ENCODE measurements at places on chromosomes 2 and 18.

- no peak for DNase-seq
Measured at GRCh38 chr18:10798727-10799550, 273.1 kb downstream of the NAPG start.

GRCh38 chr18:3329872-3330271 lies 67.9 kb downstream of the MYL12B start:
- no peak for DNase-seq

DNA sequence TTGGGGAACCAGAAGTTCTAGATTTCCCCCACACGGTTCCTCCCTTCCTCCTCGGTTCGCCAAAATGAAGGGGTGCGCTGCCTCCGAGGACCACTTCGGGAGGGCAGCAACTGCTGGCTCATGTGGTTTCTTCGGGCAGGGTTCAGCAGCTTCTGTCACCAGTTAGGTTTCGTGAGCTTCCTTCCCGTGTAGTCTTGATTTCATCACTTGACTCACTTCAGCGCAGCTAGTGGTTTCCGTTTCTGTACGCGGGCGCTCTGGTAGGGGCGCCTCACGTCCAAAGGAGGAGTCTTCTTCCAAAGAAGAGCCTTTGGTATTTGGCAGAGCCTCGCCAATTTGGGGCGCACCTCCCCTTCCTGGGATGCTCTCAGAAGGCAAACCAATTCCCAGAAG lies 485 bp upstream of the GALNT3 start:
- DNase-seq, result no peak

- no peak for DNase-seq
Measured at GRCh38 chr2:48440103-48440390, 89.9 kb upstream of the STON1 start.

DNA sequence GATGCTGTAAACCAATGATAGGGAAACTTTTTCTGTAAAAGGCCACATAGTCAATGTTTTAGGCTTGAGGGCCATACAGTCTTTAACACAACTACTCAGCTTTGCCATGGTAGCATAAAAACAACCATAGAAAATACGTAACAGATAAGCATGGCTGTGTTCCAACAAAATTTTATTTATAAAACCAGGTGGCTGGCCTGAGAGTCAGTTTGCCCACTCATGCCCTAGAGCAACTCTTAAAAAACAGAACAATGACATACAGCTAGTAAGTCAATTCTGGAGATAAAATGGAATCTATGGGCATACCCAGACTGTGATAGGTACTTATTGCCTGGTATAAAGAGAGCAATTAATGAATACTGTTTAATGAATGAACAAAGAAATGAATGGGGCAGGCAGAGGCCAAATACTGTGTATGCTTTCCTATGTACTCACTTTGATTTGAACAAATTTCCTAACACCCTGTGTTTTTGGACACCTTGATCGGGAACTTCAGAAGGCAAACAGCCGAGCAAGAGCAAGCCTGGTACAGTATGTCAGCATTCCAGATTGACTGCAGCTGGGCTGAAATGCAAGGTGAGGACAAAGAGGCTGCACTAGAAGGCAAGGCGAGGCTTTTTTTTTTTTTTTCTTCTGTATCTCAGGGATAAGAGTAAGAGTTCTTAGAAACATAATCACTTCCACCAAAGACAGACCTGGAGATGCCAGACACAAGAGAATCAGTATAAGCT lies 315.3 kb downstream of the CLIP4 start:
- no peak for DNase-seq

GRCh38 chr2:124049136-124049535 lies 24.0 kb downstream of the CNTNAP5 start:
- no peak for DNase-seq

- no peak for DNase-seq
Measured at GRCh38 chr2:171595456-171595855, 73.2 kb downstream of the CYBRD1 start.

DNA sequence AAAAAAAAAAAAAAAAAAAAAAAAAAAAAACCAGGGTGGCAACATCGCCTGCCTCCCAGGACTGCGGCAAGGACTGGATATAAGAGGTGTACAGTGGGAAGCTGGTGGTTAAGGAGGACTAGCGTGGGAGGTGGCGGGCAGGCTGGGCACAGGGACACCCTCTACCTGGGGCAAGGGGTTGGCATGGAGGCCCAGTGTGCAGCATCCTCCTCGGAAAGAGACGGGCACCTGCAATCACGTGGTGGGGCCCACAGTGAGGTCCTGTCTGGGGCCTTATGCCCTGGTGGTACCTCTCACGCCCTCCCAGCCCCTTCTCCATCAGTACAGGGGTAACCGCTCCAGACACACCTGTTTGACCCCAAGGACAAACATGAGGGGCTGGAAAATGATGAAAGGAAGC lies 27.9 kb downstream of the PXDN start:
- no peak for DNase-seq

DNA sequence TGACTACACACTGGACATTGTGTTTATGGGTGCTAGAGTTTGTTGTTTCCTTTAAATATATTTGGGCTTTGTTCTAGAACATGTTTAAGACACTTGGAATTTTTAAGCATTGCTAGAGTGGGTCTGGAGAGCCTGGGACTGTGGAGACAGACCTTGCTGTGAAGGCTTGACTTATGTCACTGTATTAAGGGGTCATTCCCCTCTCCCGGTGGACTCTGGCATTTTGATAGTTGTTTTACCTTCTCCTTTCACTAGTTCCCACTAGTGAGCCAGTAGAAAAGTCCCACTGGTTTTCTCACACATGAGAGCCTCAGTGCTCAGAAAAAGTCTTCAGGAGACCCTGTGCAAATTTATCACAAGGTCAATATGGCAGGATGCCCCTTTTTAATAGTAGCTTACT lies 18.6 kb downstream of the ADNP2 start:
- DNase-seq, result no peak

GRCh38 chr2:238704471-238705225 lies 143.2 kb upstream of the TWIST2 start:
- no peak for DNase-seq

DNA sequence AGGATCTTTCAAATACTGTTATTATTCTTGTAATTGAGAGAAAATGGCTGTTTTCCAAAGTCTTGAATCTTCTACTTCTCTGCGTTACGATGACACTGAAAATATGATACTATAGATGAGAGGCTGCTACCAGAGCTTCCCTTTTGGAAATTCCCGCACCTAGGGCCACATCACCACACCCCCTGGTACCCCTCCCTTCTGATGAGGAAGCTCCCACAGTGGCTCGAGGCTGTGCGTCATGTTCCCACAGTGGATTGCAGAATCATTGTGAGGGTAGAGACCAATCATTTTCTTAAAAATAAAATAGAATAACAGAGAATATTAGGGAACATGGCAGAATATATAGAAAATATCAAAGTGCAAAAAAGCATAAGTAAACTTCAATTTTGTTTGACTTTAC lies 268.9 kb upstream of the SMIM21 start:
- no peak for DNase-seq

- no peak for DNase-seq
Measured at GRCh38 chr2:238122287-238123217, 15.9 kb upstream of the KLHL30 start.

GRCh38 chr2:98134172-98135005 lies 47.4 kb downstream of the VWA3B start:
- no peak for DNase-seq

- no peak for DNase-seq
Measured at GRCh38 chr2:230869914-230870543, 5.3 kb downstream of the ITM2C start.

DNA sequence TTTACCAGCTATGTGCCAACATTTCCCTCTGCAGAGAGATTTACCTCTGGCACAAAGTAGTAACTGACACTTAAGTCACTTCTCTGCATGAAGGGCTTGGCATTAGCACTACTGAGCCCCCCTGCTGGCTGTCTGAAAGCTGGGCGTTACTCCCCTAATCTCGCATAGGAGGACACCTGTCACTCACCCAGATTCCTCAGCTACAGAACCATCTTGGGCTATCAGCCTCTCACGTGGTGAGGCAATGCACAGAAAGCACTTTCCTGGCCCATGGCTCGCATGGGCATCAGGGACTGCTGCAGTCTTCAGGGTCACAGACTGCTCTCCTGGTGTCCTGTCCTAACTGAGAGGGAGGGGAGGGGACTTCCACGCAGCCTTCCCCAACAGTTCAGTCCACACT lies 12.0 kb downstream of the SERPINE2 start:
- no peak for DNase-seq

DNA sequence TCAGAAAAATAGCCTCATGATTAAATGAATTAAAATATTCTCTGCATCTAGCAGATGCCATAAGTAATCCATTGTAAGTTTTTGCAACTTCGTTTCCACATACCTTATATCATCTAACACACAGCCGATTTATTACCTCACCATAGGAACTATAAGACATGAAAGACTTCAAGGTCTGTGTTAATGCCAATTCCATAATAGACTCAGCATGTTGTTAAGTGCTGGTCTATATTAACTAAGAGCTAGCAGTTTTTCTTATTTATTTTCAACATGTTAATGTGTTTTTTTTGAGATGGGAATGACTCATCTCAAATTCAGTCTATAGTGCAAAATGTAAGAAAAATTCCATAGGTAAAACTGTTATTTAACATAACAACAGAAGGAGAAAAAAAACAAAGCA lies 243.9 kb upstream of the GULP1 start:
- no peak for DNase-seq

DNA sequence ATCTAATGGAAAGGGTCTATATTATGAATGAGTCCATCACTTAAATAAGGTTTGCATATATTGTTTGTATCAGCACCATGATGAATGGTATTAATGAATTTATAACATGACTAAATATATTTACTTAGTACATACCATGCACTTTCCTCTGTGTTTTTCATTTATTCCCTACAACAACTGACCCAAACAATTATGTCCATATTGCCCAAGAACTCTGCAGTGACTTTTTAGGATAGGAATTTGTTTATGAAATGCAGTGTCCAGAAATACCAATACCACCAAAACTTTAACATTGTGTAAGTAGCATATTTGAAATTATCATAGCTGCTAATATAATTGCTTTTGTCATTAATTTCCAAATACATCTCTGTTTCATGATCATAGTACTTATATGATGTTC lies 119.7 kb downstream of the WDR7 start:
- no peak for DNase-seq

DNA sequence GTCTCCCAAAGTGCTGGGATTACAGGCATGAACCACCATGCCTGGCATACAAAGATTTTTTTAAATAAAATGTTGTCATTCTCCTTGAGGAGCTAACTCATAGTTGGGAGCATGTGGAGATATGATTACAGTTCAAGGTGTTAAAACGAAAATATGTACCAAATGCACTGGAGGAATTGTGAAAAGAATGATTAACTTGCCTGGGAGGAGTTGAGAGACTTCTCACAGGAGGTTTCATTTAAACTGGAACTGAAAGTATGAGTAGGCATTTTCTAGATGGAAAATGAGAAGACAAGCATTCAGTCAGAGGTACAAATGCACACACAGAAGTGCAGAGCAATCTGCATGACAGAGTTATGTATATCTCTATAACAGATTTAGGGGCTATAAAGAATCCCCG lies 126.6 kb upstream of the PDE1A start:
- DNase-seq, result no peak

DNA sequence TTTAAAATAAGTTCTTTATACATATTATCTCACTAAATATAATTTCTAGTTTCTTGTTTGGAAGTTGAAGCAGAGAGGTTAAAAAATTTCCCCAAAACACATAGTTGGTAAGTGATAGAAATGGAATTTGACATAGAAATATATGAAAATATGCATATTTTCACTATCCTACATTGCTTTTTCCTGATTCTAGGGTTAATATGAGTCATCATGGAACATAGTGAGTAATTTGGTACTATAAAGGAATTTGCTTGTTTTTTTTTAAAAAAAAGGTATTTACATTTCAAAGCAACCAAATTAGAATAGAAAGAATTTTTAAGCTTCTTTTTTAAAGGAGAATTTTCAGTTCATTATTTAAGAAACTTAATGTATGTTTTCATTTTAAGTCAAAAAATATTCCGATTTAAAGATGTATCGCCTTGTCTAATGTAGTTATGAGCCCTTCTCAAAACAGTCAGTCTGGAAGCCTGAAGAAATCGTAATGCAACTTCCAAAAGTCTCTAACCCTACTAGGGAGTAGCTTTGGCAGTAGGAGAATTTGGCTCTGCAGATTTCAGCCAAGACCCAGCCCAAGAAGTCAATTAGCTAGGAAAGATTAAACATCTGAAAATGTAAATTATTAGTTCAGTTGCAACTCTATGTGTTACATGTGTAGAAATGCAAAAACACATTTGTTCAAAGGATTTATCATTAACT lies 147.3 kb downstream of the RDH14 start:
- no peak for DNase-seq

DNA sequence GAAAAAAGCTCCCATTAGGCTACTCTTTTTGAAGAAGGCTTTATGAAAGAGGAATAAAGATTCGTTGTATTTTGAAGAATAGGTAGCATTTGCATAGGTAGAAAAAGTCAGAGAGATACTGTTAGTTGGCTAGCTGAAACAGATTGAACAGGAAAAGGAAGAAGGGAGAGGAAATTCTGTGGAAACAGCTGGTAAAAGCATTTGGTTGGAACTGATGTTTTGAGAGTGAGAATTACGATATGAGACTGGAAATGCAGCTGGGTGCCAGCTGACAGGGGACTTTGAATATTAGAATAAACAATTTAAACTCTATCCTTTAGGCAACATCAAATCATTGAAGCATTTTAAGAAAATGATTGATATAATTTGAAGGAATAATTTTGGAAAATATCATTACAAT lies 96.7 kb upstream of the CNTNAP5 start:
- DNase-seq, result no peak

- DNase-seq, result no peak
Measured at GRCh38 chr18:52678034-52678433, 338.0 kb downstream of the DCC start.

DNA sequence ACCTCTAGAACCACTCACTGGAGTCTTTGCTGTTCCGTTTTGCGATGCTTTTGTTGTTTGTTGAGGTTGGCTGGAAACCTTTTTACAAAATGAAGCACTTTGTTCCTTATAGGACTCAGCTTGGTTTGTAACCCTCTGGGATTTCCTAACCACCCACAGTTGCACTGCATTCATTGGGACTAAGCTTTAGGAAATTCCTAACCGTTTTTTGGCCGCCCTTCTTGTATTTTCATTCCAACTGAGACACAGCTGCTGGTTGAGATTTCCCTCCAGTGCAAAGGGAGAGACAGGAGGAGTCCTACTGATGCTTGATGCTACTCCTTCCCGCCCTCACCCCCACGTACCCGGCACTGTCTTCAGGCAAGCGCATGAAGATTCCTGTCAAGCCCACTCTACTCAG lies 6.1 kb upstream of the DIPK1C start:
- DNase-seq, result no peak

DNA sequence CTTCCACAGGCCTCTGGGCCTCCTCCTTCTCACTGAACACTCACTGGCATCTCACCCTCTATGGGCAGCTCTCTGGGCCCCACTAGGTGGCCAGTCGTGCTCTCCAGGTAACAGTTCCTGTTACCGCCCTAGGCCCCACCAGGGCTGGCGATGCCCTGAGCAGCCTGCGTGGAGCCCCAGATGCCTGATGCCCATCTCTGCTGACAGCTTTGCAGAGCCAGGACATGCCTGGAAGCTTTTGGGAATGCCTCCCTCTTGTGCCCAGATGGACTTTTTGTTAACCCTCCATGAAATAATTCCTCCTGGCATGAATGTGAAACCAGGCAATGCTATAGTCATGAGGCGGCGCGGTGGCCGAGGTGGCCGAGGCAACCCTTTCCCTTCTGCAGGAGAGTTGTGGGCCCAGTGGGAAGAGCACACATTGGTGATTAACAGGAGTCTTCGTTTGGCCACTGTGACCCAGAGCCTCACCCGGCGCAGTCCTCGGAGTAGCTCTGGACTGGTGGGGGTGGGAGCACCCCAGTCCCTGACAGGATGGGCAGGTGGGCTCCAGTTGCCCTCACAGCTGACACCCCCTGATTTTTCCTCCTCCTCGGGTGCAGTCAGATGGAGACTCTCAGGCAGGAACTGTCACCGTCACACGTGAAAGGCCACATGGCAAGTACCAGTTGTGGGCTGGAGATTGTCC lies 80.0 kb downstream of the SH3BP4 start:
- no peak for DNase-seq
